ENCODE measurements at places on chromosomes 3 and 15.

GRCh38 chr3:40741729-40742128 lies 217.0 kb downstream of the ZNF621 start:
- DNase-seq, result no peak

- no peak for DNase-seq
Observed at GRCh38 chr3:116059421-116060096, 385.7 kb downstream of the LSAMP start.

DNA sequence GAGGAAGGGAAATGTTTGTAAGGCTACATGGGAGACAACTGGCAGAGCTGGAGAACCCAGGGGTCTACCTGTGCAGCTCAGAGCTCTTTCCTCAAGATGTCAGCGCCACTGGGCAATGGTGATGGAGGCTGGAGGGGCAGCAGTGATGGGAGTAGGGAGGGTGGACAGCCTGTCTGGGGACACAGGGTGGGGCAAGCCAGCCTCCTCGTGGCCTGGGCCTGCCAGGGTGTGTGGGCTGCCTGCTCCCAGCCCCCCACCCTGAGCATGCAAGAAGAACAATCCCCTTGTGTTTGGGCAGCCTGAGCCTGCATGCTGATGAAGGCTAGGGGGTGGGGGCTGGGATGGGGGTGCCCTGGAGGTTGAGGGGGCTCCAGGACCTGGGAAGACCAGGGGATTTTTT lies 1.2 kb downstream of the PCBP4 start:
- no peak for DNase-seq

- DNase-seq, result no peak
Observed at GRCh38 chr3:176690083-176690869, 507.0 kb downstream of the TBL1XR1 start.

DNA sequence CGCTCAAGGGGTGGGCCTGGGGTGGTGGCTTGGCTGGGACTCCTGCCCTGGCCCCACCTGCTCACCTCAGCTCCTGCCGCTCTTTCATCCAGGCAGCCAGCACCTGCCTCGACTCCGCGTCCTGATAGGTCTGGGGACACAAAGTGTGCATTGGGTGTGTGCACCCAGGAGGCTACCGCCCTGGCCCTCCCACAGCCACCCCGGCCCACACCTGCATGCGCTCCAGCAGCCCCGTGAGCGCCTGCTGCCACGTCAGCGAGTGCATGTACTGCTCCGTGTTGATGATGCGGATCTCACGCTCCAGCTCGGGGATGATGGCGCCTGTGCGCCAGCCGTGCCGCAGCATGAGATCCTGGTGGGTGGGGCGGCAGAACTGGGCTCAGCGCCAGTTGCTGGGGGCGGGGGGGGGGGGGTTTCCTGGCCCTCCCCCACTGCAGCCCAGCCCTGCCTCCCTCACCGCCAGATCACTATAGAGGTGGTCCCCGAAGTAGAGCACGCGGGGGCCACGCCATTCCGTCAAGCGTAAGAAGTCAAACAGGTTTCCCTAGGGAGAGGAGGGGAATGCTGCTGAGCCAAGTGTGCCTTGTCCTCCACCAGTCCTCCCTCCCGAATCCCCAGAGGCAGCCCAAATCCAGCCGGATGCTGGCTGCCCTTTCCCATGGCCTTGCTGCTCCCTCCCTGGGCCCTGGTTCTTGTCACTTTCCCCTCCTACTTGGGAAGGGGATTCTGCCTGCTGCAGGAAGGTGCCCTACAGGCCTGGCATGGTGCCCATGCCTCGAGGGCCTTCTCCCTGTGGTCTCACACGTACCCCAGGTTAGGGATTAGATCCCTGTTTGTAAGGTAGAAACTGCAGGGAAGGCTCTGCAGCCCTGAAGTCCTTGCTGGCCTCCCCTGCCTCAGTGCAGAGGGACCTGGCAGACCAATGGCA lies 8.6 kb downstream of the NT5DC2 start:
- no peak for DNase-seq

DNA sequence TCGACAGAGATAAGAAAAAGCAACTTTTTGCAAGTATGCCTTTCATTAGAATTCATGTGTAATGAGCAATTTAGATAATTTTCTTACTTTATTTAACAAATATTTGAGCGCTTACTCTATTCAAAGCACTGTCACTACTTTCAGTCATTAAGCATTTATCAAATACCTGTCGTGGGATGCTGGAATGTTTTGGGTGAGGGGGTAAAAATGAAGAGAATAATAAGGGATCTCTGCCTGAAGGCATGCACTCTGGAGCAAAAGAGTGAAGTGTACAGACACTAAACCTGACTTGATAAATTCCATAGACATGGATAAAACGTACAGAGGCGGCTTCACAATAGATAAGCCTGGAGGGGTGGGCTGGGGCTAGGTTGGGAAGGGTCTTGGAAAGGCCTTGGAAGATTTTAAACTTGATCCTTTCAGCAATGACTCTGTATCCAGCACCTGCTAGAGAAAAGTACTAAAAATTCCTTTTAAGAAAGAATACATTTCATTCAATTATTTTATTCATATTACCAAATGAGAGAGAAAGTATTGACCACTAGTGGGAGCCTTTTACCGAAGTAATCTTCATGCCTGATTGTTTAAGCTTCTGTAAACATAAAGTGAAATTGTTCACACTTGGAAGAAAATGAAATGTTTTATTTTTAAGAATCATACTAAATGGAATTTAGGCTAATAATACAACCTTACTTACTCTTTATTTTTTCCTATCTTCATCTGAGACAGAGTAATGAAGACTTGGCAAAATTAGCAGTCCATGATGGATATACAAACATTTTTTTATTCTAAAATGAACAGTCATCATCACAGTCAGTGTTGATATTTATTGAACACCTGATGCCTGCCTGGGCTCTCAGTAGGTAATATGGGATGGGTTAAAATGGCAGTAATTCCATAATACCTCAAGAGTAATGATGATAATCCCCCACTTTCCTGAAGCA lies 113.2 kb downstream of the PPP2R3A start:
- DNase-seq, result no peak

- no peak for DNase-seq
Observed at GRCh38 chr15:71800190-71800589, 10.2 kb upstream of the NR2E3 start.

DNA sequence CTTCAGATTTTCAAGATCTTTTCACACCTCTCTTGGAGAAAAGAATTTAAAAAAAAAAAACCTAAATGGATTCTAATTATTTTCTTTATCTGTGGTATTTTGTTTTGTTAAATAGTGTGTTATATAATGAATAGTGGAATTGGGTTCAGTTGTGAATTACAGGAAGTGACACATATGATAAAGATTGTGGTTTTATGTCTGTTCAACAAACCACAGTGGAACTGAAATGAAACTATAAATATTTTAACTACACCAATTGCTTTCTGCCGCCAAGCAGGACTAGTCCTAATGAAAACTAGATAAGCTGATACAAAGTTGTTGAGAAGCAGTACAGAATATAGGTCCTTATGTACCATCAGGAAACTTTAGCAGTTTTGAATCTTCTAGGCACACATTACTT lies 121.6 kb downstream of the UBE2E2 start:
- no peak for DNase-seq

GRCh38 chr3:39453134-39453533 lies 14.3 kb upstream of the MOBP start:
- DNase-seq, result no peak

DNA sequence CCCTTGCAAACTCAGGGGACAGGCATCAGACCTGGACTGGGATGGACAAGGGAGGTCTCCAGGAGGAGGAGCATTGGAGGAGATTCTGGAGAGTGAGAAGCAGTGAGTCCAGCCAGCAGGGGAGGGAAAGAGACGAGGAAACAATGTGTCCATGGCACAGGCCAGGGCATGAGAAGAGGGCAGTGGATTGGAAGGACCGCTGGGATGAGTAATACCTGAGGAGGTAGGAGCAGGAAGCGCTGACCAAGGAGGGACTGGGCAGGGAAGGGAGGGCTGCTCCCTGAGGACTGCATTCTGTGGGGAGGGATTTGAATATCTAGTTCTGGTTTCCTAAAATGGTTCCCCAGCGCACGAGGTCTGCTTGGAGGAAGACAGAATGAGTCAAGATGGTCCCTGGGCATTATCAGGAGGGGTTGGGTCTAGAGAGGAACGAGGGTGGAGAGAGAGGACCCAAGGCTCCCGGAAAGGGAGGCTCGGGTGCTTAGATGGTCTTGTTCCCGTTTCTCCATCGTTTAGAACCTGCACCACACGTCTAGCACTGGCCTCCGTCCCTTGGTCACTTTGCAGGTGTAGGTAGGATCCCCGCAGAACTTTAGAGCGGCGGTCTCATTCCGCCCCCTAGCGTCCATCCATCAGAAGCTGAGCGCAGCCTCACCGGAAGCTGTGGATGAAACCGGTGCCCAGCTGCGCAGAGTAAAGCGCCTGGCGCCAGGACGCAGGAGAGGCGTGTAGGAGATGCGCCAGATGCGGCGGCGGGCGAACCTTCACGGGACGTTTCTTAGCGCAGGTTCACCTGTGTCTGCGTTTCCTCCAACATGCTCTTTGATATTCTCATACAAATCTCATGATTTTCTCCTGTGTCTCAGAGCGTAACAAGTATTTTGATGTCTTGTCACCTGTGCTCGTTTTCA lies 190.7 kb upstream of the NDN start:
- DNase-seq, result no peak

DNA sequence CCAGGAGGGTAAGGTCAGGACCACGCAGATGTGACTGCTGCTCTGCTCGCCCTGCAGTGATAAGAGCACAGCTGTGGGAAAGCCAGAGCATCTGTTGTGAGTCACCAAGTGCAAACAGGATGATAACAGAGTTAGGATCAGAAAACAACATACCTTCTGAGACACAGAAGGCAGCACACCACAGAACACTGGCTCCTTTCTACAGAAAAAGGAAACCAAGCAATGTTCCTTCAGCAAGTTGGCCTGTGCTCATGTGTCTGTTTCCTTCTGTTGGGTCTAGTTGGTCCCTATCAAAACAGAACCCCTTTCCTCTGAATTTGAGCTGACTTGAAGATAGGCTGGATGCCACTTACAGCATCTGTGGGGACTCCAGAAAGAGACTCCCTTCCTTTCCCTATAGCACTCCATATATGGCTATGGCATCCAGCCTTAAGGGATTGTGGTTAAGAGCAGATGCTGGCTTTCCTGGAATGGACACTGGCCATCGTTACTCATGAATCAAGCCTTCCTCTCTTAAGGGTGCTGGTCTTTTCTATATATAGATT lies 440.7 kb upstream of the THBS1 start:
- DNase-seq, result no peak

DNA sequence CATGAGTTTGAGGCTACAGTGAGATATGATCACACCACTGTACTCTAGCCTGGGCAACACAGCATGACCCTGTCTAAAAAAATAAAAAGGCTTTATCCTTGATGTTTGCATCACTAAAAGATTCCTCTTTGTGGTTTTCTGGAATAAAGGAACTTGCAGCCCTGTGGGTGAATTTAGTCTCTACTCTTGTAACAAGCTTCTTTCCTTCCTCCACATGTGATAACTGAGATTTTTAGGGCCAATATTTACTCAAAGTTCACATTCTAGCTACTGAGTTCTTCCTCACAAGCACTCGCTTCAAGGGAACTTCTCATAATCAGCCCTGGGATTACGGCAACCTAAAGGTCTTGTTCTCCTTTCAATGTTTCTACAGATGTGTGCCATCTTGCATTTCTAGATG lies 24.6 kb downstream of the COMMD2 start:
- no peak for DNase-seq

GRCh38 chr3:143720381-143720780 lies 127.9 kb downstream of the SLC9A9 start:
- DNase-seq, result no peak

DNA sequence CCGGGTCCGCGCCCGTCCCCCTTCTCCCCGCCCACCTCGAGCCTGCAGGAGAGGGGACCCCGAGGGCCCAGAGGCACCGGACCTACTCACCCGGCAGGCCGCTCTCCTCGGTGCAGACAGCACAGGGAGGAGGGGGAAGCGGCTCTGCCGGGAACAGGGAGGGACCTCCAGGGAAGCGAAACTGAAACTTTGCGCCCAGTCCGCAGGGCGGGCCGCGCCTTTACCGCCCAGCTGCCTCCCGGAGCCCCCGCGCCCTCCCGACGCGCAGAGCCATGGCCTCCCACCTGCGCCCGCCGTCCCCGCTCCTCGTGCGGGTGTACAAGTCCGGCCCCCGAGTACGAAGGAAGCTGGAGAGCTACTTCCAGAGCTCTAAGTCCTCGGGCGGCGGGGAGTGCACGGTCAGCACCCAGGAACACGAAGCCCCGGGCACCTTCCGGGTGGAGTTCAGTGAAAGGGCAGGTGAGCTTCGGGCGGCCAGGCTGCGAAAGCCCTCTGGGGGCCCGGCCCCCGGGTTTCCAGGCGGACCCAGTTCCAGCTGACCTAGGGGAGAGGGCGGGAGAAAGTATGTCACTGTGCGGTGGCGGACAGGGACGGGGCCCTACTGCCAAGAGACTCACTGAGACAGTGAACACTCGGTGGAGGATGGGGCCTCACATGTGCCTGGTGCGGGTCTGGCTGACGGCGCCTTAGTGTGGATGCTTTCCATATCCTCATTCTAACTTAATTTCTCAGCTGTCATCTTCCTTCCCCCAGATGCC lies at the start of the genes DTX3L and PARP9:
Gene DTX3L (plus strand): TSS at position 184 of the 758 bp plus-strand sequence. CDS start 89 bp downstream, at position 273.
Gene PARP9 (minus strand): TSS at position 146 of the 758 bp plus-strand sequence. CDS start 4,680 bp downstream, outside the sequence.
- no peak for DNase-seq

DNA sequence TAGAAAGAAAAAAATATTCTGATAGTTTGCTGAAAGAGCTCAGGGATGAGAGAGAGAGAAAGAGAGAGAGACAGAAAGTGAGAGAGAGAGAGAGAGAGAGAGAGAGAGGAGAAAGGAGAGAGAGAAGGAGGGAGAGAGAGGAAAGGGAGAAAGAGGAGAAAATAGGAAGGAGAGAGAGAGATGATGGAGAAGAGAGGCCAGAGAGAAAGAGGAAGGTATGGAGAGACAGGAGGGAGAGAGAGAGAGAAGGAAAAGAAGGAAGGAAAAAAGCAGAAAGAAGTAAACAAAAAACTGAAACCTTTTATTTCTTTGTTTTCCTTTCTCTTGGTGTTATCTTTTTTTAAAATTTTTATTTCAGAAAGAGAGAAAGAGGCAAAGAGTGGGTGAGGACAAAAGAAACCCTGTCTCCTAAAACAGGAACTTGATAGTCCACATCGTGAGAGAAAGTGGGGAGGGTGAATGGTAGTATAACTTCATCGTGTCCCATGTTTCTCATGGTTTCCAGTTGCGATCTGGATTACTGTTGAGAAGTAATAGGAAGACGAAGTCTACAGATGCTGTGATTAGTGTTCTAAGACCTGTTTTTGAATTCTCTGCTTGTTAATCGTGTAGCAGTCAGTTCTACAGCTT lies 279.7 kb downstream of the LPP start:
- no peak for DNase-seq

DNA sequence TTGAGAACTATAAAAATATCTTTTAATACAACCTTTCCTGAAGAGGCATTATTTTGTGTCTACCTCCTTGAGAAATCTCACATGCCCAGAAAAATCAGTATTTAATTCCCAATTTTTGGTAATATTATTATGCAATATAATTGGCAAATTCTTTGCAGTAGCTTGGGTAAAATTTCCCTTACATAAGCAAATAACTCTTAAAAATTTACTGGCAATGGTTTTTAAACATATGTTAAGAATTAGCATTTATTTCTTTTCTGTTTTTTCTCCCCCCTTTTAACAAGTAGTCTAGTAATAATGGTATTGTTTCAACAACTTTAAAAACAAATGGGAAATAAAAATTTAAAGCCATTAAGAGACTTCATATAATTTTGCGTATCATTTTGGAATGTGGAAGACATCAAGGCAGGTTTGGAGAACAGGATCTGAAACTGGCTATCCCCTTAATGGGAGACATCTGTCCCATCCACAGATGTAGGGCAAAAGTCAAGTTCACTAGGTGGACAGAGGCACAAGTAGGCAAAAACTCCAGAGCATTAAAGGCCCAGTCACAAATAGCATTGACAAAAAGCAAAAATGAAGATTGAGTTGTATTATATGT lies 89.6 kb upstream of the AADACL2 start:
- no peak for DNase-seq

- DNase-seq, result no peak
Observed at GRCh38 chr3:126116526-126116925, 32.6 kb upstream of the SLC41A3 start.

- DNase-seq, result no peak
Observed at GRCh38 chr3:4512895-4513616, 19.9 kb downstream of the ITPR1 start.
